Astrocyte (in vitro differentiated cells and primary cell): ENCODE measurements at places on chromosomes 1 and 21.

- DNase-seq: peak; percentile 34
These were observed 5.7 kb downstream of the MAN1A2 start for GRCh38 chr1:117372863-117373412.

DNA sequence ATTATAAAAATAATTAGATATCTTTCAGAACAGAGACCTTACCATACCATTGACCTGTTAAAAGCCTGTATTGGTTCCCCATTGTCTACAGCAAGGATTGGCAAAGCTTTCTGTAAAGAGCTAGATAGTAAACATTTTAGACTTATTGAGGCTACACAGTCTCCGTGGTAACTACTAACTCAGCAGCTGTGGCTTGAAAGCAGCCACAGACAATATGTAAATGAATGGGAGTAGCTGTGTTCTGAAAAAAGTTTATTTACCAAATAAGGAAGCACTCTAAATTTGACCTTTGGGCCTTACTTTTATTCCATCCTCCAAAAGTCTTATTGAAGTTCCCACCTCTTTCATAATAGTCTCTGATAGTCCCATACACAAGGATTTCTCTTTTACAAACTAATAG, 39.7 kb downstream of the NUP210L start:
- no peak for DNase-seq

DNA sequence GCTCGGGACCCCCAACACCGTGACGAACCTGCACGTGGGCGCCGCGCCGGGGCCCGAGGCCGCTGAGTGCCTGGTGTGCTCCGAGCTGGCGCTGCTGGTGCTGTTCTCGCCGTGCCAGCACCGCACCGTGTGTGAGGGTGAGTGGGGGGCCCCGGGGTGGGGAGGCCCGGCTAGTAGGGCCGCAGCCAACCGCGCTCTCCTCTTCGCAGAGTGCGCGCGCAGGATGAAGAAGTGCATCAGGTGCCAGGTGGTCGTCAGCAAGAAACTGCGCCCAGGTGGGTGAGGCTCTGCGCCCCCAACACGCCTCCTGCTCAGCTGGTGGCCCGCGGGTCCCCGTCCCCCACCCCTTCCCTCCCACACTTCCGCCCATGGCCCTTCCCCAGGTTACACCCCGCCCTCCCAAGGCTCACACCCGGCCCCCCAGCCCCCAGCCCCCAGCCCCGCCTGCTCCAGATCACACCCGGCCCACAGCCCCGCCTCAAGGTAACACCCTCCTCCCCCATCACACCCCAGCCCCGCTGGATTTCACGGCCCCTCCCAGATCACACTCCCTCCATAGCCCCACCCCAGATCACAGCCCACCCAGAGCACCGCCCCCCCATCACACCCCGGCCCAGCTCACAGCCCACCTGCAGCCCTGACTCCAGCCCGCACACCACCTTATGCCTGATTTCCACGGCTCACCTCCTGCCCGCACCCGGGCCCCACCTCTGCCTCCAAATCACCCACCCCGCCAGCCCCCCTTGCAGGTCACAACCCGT, 2.4 kb upstream of the MMP23B start:
- DNase-seq: no peak

DNA sequence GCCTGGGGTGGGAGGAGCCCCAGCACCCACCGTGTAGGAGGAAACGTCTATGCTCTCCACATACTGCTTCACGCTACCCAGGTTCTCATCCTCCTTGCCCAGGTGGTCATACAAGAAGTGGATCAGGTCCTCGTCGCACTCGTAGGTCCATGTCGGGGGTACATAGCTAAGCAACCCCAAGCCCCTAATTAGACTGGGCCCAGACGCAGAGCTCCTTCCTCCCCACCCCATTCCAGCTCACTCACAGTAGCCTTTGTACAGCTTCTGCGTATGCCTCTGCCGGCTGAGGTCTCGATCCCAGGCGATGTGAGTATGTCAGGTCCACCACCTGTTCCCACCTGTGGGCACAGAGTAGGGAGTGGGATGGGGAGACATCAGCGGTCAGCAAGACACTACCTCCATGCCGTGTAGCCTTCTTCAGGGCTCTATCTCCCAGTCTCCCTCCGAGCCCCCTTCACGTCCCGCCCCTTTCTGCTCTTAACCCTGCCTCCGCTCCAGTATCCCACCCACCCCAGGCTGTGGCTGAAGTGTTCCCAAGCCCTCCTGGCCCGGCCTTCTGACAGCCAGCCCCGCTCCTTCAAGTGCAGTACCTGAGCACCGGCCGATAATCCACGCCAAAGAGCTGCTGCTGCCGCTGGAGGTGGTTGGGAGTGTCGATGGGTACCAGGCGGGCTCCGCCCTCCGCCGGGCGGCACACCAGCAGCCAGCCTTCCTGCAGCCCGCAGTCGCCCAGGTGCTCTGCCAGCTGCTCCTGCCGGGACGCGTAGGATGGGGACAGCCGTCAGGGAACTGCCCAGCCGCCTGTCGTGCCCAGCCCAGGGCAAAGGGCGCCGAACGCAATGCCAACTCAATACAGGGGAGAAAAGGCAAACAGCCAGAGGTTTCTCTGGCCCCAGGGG, 919 bp downstream of the HECTD3 start:
- DNase-seq: no peak

DNA sequence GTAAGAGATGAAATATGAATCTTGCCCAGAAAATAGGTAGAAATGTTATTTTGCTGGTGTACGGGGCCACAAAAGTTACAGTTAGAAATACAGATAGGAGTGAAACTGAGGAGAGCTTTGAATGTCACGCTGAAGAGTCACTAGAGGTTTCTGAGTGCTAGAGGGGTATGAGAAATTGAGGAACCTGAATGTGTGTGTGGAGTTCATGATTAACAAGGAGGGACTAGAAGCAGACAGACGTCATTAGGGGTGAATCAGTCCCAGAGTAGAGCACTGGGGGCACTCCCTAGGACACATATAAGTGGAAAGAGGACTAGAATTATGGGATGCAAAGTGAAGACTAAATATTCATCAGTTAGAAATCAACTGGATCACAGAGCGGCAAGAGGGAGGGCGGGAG, 188.9 kb upstream of the MAP1LC3C start:
- DNase-seq: no peak
